Heart right ventricle (tissue), 16 donors: ENCODE measurements at places on chromosomes 1 and 21. TPM values are rescaled to one million over a fixed set of nuclear protein-coding genes. Genes with fewer than 3 reads are reported as not detected.

DNA sequence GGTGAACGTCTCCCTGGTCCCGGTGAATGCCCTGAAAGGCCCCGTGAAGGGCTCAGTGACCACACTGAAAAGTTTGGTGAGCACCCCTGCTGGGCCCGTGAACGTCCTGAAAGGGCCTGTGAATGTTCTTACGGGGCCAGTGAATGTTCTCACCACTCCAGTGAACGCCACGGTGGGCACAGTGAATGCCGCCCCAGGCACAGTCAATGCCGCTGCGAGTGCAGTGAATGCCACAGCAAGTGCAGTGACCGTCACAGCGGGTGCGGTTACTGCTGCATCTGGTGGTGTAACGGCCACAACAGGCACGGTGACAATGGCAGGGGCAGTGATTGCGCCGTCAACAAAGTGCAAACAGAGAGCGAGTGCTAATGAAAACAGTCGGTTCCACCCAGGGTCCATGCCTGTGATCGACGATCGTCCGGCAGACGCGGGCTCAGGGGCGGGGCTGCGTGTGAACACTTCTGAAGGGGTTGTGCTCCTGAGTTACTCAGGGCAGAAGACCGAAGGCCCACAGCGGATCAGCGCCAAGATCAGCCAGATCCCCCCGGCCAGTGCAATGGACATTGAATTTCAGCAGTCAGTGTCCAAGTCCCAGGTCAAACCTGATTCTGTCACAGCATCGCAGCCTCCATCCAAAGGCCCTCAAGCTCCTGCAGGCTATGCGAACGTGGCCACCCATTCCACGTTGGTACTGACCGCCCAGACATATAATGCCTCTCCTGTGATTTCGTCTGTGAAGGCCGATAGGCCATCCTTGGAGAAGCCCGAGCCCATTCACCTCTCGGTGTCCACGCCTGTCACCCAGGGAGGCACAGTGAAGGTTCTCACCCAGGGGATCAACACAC is 41.5 kb downstream of the ZBTB17 start:
- H3K27ac ChIP-seq = no peak overlapping the region
- DNase-seq = no peak
- peaks cover 3% of the 10 kb centered on the region for H3K4me1 ChIP-seq
- H3K27me3 ChIP-seq = no peaks in the 10 kb centered on the region

DCST1 gene
- 0.29 TPM for polyA plus RNA-seq

DNA sequence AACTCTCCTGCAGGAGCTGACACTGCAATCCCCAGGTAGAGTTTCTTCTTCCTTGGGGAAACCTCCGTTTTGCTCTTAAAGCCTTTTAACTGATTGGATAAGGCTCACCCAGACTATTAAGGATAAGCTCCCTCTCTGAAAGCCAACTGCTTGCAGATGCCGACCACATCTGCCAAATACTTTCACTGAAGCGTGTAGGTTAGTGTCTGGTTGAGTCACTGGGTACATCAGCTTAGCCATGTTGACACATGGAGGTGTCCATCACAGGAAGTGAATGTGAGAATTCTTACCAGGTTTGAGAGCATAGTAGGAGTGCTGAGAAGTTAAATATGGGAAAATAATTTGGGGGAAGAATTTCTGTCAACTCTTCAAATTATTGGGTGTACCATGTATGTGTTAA is 202.0 kb downstream of the AJAP1 start:
- H3K4me3 ChIP-seq = no peak overlapping the region
- H3K27me3 ChIP-seq = no peaks in the 10 kb centered on the region
- no peak overlapping the region for H3K27ac ChIP-seq

CFAP74 gene
- 0.03 TPM for polyA plus RNA-seq

GRCh38 chr1:205661429-205662134 is 18.7 kb downstream of the SLC45A3 start:
- no peaks in the 10 kb centered on the region for H3K27me3 ChIP-seq
- peaks cover 22% of the 10 kb centered on the region for H3K4me1 ChIP-seq
- no peaks in the 10 kb centered on the region for H3K36me3 ChIP-seq
- DNase-seq = no peak

NBPF10 gene
- polyA plus RNA-seq = 0.30 TPM

- peak overlapping the region; percentile 90 for H3K27ac ChIP-seq
- DNase-seq = no peak
- no peaks in the 10 kb centered on the region for H3K36me3 ChIP-seq
Measured at GRCh38 chr1:7390604-7391000, 380.5 kb upstream of the VAMP3 start.

DNA sequence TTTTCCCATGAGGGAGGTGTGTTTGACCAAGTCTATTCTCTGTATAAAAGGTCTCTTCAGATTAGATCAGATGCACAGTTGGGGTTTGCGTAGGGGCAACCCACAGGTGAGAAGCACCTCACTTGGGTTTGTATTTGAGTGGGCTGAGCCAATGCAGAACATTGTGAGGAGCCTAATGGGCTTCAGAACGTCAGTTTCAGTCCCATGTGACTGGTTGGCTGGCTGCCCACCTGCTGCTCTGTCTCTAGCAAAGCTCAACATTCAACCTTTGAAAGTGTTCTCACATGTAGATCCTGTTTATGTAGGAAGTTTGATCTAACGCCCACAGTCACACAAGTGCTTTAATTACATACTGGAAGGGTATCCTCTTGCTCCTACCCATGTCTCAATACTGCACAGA is 105.5 kb downstream of the FASLG start:
- no peak overlapping the region for H3K27ac ChIP-seq
- H3K4me3 ChIP-seq = no peak overlapping the region
- DNase-seq = no peak
- H3K36me3 ChIP-seq = no peaks in the 10 kb centered on the region

DNA sequence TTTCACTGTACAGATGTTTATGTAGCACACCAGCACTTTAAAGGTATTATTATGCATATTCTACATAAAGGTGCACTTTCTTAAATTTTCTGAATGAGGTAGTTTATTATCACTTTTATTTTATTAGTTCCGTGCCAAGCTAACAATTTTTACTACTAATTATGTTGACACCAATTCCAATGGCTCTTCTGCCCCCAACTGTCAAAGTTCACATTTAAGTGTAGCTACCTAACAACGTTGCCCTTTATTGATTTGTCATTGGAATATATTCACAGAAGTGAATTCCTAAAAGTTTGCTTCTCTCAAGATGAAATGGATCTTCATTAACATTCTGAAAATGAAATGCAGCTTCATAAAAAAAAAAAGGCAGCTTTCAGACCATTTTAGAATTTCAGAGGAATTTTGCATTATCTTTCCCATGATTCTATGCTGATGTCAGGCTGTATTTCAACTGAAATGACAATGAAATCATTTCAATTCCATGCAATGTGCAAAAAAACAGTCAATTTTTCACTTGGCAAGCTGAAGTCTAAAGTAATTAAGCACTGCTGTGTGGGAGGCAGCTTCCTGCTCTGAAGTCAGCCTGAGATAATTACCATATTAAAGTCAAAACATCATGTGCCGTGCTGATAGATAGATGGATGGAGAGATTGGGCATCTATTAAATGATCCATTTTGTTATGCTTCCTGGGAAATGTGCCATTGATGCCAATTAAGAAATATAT is 229.2 kb downstream of the TTLL7 start:
- no peaks in the 10 kb centered on the region for H3K36me3 ChIP-seq
- no peak for DNase-seq
- H3K27ac ChIP-seq = no peak overlapping the region
- no peaks in the 10 kb centered on the region for H3K27me3 ChIP-seq
- no peak overlapping the region for H3K4me3 ChIP-seq
- no peaks in the 10 kb centered on the region for H3K4me1 ChIP-seq

- H3K27ac ChIP-seq = peak overlapping the region; percentile 20
- no peak for DNase-seq
- no peaks in the 10 kb centered on the region for H3K36me3 ChIP-seq
- no peak overlapping the region for H3K4me3 ChIP-seq
- H3K27me3 ChIP-seq = no peaks in the 10 kb centered on the region
Measured at GRCh38 chr1:211541720-211542477, 37.1 kb downstream of the SLC30A1 start.

DNA sequence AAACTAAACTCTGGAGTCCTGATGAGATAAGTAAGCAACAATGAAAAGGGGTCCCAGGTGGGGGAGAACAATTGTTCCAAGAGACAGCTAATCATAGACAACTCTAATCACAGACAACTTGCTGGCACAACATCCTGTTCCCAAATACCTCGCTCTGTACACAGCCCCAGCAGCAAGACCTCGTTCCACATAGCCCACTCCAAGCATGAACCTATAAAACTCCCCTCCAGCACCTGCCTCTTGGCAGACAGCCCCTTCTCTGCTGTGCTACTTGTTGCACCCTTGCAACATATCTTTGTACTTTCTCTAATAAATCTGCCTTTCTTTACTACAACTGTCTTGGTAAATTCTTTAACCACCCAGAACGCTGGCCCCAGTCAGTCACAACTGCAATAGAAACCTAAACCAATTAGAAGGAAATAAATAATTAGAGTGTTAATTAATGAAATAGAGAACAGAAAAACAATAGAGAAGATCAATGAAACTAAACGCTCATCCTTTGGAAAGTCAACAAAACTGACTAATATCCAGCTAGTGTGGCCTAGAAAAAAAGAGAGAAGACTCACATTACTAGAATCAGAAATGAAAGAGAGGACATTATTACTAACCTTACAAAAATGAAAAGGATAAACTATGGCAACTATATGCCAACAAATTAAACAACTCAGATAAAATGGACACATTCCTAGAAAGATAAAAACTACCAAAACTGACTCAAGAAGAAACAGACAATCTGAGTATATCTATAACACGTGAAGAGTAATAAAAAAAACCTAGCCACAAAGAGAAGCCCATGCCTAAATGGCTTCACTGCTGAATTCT is 36.1 kb downstream of the LRRC40 start:
- DNase-seq = no peak
- no peaks in the 10 kb centered on the region for H3K36me3 ChIP-seq
- no peak overlapping the region for H3K4me3 ChIP-seq
- H3K27me3 ChIP-seq = no peaks in the 10 kb centered on the region

KCNN3 gene
- 0.17 TPM for polyA plus RNA-seq

ADGRB2 gene
- polyA plus RNA-seq = 0.91 TPM

DNA sequence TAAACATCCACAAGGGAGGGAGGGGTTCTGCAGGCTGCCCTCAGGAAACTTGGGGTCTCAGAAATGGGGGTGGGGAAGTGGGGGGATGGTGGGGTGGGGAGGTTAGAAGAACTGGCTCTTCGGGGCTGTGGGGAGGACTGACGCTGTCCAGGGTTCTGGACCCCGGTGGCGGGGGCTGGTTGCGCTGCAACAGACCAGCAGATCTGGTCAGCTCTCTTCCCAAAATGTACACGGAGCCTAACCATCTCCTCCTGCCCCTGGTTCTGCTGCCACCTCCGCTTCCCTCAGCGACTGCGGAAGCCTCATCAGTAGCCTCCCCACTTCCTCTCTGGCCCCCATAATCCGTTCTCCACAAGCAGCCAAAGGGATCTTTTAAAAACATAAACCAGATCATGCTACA is 29.3 kb upstream of the C1QA start:
- no peak overlapping the region for H3K4me3 ChIP-seq
- H3K27me3 ChIP-seq = no peaks in the 10 kb centered on the region
- no peak for DNase-seq

GRCh38 chr1:11281518-11282331 is 8.7 kb downstream of the UBIAD1 start:
- no peaks in the 10 kb centered on the region for H3K27me3 ChIP-seq
- no peaks in the 10 kb centered on the region for H3K36me3 ChIP-seq
- H3K27ac ChIP-seq = peak overlapping the region; percentile 64
- DNase-seq = no peak
- H3K4me3 ChIP-seq = no peak overlapping the region

PPP1R8 gene
- polyA plus RNA-seq = 13.9 TPM

- H3K4me1 ChIP-seq = peaks cover 26% of the 10 kb centered on the region
- H3K36me3 ChIP-seq = no peaks in the 10 kb centered on the region
- no peaks in the 10 kb centered on the region for H3K27me3 ChIP-seq
- no peak for DNase-seq
Measured at GRCh38 chr1:81876901-81877733, 76.4 kb downstream of the ADGRL2 start.

TAL1 gene
- 2.4 TPM for polyA plus RNA-seq

DNA sequence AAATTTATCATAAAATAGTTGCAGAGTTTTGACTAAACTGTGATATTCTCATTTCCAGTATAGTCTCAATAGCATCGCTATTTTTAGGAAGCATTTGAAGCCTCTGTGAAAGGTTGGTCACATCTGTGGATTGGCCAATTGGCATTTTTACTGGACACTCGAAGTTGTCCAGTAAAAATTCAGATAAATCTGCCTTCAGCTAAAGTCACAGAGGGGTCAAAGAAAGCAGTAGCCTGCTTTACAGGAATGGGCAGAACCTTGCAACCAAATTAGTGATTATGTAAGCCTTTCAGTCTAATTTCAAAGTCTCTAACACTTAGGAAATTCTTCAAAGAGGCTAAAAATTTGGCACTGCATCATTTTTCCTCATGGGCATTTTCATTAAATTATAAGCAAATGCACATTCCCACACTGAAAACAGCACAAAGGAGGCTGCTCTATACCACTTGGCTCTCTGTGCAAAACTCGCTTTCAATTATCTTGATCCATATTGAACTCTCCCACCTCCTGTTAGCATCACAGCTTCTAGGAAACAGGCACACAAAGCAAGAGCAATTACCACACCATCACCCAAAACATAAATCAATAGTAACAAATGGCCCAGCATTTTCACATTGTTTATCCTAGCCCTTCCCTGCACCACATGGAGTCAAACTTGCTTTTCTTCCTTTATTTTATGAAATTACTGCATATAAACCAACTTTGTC is 318.5 kb upstream of the DUSP10 start:
- no peak overlapping the region for H3K27ac ChIP-seq
- no peaks in the 10 kb centered on the region for H3K27me3 ChIP-seq
- no peak overlapping the region for H3K4me3 ChIP-seq
- H3K4me1 ChIP-seq = no peaks in the 10 kb centered on the region
- H3K36me3 ChIP-seq = no peaks in the 10 kb centered on the region

KLF17 gene
- polyA plus RNA-seq = not detected

PRKCZ gene
- polyA plus RNA-seq = 14.6 TPM

DNA sequence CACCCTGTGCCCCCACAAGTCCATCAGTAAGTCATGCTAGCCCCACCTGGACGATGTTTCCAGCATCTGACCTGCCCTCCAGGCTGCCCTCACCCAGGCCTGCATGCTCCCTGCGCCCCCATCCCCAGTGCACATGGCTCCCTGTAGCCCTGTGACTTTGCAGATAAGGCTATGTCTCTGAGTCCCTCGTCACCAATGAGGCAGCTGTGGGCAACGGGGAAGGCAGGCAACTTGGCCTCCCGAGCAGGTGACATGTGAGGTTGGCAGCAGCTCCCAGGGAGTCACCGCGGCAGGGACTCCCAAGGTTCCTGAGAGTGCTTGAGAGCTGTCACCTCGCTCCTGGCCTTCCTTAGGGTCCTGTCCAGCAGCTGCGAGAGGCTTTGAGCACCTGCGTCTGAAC is 32.4 kb upstream of the AGPAT3 start:
- H3K4me3 ChIP-seq = no peak overlapping the region
- no peak overlapping the region for H3K27ac ChIP-seq
- no peak for DNase-seq

GRCh38 chr21:15241997-15242736 is 177.4 kb upstream of the NRIP1 start:
- no peaks in the 10 kb centered on the region for H3K36me3 ChIP-seq
- H3K27me3 ChIP-seq = no peaks in the 10 kb centered on the region
- no peak for DNase-seq
- no peak overlapping the region for H3K27ac ChIP-seq
- no peak overlapping the region for H3K4me3 ChIP-seq

ADAMTS5 gene
- 3.1 TPM for polyA plus RNA-seq
